ENCODE measurements at places on chromosomes 12 and 14.

- DNase-seq: no peak
These were observed 7.3 kb upstream of the CACNB3 start for GRCh38 chr12:48810903-48811431.

GRCh38 chr12:59944177-59944576, 348.3 kb downstream of the SLC16A7 start:
- no peak for DNase-seq

DNA sequence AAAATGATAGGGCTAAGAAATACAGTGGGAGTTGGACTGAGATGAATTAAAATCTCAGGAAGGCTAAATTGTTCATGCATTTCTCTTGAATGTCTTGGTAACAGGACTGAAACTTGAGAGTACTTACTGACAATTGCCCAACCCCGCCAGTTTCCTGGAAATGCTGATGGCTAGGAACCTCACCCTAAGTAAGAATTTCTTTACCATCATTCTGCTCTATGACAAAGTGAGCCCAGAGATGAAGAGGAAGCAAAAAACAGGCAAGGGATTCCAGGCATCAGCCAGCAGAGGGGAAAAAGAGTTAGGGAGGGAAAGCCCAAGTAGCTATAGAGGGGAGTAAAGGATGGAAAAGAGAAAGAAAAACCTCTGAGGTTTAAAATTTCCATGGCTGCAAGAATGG, 397.7 kb downstream of the MDGA2 start:
- no peak for DNase-seq

DNA sequence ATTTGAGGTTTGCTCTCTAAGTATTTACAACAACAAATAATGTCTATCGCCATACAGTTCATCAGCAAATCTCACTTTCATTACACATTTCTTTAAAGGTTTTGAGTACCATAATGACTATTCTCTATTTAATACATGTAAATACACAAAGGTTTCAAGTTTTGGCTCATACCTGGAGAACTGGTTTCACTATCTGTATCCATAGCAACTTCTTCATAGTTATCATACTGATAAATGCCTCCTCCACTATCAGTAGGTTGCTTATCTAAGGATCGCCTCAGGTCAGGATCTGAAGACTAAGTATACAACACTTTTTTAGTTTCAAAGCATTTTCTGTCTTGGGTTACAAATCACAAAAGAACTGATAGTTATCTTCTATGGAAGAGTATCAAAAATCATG, 21.4 kb downstream of the ZFC3H1 start:
- DNase-seq: no peak

DNA sequence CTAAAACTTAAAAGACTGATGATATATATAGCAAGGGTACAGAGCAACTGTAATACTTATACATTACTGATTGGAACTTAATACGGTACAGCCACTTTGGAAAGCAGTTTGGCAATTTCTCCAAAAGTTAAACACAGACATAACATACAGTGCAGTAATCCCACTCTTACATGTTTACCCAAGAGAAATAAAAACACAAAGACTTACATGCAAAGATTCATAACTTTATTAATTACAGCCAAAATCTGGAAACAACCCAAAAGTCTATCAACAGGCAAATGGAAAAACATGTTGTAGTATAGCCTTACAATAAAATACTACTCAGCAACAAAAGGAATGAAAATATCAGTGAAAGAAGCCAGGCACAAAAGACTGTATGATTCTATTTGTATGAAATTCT, 84.6 kb downstream of the GARIN6 start:
- DNase-seq: no peak

- peak; percentile 79 for DNase-seq
These were observed 22.7 kb downstream of the CLIP1 start for GRCh38 chr12:122399592-122400373.

DNA sequence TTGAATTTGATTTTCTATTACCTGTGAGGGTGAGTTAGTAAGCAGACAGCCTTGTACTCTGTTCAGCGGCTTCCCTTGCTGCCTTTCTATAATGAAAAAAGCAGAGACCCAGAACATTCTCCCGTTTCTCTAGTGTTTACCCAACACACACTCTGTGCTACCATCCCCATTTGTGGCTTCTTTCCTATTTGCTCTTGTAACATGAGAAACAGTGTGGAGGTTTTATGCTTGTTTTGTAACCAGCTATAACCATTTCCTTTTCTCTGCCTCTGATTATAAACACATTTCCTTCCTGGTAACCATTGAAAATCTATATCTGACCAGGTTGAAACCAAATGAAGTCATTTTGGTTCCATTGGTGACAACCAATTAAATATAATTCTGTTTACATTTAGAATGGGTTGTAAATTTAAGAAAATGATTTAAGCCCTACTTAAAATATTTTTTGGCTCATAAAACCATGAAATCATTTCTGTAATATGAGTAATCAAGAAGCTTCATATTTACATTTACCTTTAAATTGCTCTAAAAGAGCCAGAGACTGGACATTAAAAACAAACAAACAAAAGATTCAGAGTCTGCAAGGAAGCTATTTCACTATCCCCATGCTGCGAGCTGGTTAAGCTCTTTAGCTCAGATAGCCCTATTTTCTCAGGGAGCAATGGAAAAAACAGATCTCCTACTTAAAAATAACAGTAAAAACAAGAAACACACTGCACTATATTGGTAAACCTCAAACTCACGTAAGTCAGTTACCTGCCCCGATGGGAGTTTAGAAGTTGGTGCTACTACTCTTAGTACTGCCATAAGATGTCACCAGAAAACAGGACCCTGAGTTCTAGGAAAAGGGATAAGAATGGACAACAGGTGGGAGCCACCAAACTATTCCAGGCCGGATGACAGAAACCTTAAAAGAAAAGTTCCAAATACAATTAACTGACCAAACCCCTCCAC, 206.5 kb upstream of the EEA1 start:
- peak; percentile 83 for DNase-seq

- DNase-seq: no peak
These were observed 39.1 kb upstream of the LGR5 start for GRCh38 chr12:71400481-71400880.

- no peak for DNase-seq
These were observed 36.3 kb downstream of the STON2 start for GRCh38 chr14:81363746-81364378.

- no peak for DNase-seq
These were observed 107.2 kb upstream of the ESRRB start for GRCh38 chr14:76268700-76269099.

DNA sequence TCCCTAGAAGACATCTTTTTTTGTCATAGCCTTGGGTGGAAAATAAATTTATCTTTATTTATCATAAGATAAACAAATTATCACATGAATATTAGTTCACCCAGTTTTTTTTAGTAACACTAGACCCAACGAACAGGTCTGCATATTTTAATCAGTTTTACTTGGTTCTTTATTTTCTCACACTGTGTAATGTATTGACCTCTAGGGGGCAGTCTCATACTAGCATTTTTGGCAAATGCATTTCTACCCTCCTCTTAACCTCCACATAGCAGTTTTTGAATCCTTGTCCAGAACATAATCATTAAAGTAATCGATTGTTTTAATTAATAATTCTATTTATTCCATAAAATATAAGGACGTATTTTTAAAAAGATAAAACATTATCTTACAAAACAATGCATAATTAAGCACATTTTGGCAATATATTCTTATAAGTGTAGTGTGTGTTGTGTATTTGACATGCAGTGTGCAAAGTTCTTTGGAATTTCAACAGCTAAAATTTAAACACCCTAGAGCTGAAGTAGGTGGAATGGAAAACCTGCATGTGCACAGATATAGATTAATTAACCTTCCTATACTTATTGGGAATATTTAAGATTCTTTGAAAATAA, 31.6 kb upstream of the PTPRQ start:
- peak; percentile 71 for DNase-seq

DNA sequence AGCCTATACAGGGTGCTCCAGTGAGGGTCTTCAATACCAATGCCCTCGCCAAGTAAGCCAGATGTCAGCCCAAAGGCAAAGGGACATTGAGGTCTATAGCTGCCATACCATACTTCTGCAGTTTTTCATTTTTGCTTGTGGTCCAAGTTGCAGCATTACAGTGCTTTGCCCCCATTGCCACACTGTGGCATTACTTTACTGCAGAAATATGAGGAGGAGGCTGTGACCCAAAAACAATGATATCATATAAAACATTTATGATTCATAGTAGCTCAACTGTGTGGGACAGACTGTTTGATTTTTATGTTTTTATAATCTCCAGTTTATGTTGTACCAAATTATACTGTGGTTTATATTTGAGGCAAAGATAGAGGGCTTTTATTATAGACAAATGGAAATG, 64.1 kb downstream of the KIAA0586 start:
- no peak for DNase-seq

- no peak for DNase-seq
These were observed 111.3 kb downstream of the AEBP2 start for GRCh38 chr12:19550626-19551025.

DNA sequence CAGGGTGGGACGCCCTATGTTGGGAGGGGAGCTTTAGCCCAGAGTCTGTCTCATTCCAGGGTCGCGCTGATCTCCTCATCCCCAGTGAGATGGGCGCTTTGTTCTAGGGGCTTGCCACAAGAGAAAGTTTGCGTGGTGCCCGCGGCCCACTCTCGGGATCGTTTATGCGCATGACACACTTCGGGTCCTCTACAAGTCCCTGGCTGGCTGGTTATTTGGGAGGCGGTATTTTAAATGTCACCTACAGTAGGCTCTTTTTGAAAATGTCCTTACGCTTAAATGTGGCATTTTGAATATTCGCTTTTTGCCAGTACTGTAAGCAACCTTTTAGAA, 541 bp downstream of the GOLT1B start:
- DNase-seq: peak; percentile 48
